ENCODE measurements at places on chromosomes 5 and 9. TPM values are rescaled to one million over a fixed set of nuclear protein-coding genes. Genes with fewer than 3 reads are reported as not detected.

DDX4 gene
- not detected for polyA plus RNA-seq

- H3K36me3 ChIP-seq = peaks cover 8% of the 10 kb centered on the region
- no peak overlapping the region for H3K4me3 ChIP-seq
- DNase-seq = no peak
- H3K27me3 ChIP-seq = no peaks in the 10 kb centered on the region
- H3K27ac ChIP-seq = no peak overlapping the region
These were observed 24.2 kb downstream of the NMRK1 start for GRCh38 chr9:75063556-75064305.

GRCh38 chr5:56328753-56329560 lies 95.8 kb upstream of the ANKRD55 start:
- H3K36me3 ChIP-seq = no peaks in the 10 kb centered on the region
- H3K27ac ChIP-seq = no peak overlapping the region
- H3K4me3 ChIP-seq = no peak overlapping the region
- H3K27me3 ChIP-seq = no peaks in the 10 kb centered on the region

DNA sequence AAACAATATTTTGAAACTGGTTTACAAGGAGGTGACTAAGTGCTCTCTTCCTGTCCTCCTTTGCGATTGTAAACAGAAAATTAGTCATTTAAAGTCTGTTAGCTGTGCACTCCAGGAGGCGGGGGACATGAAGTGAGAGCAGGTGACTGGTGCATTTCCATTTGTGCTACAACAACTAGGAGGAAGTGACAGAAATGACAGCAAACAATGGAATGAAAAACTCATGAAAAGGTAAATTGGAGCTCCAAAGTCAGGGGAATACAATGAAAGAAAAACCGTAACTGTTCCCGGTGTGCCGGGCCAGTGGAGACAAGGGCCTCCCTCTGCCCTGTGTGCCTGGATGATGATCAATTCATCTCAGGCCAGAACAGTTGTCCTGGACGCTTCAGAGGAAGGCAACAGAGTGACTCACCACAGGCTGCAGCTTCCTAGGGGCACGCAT lies 439.9 kb downstream of the GADD45G start:
- no peaks in the 10 kb centered on the region for H3K36me3 ChIP-seq
- DNase-seq = no peak
- H3K4me1 ChIP-seq = no peaks in the 10 kb centered on the region
- H3K4me3 ChIP-seq = no peak overlapping the region
- no peak overlapping the region for H3K27ac ChIP-seq

GRCh38 chr9:36132086-36132485 lies 4.4 kb upstream of the GLIPR2 start:
- no peak overlapping the region for H3K27ac ChIP-seq
- peaks cover 22% of the 10 kb centered on the region for H3K4me1 ChIP-seq
- no peaks in the 10 kb centered on the region for H3K36me3 ChIP-seq
- H3K4me3 ChIP-seq = no peak overlapping the region
- no peaks in the 10 kb centered on the region for H3K27me3 ChIP-seq

DNA sequence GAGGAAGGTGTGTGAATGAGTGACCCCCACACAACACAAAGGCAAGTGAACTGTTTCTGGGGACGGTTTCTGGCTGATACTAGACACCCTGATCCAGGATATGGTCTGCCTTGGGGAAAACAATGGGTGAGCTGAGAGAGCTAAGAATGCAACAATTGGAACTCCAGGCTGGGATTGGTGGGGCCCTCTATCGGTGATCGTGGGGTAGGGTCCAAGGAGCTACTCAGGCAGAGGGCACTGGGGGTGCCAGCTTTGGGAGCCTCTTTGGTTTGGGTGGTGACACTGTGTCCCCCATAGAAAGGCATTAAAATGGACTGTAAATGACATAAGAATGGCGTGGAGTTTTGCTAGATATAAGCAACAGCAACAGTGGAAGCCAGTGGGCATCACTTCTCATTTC lies 439.1 kb downstream of the DMAC1 start:
- no peaks in the 10 kb centered on the region for H3K4me1 ChIP-seq
- H3K27me3 ChIP-seq = no peaks in the 10 kb centered on the region
- no peak overlapping the region for H3K27ac ChIP-seq
- no peak for DNase-seq

PCDHA12 gene
- polyA plus RNA-seq = not detected

DNA sequence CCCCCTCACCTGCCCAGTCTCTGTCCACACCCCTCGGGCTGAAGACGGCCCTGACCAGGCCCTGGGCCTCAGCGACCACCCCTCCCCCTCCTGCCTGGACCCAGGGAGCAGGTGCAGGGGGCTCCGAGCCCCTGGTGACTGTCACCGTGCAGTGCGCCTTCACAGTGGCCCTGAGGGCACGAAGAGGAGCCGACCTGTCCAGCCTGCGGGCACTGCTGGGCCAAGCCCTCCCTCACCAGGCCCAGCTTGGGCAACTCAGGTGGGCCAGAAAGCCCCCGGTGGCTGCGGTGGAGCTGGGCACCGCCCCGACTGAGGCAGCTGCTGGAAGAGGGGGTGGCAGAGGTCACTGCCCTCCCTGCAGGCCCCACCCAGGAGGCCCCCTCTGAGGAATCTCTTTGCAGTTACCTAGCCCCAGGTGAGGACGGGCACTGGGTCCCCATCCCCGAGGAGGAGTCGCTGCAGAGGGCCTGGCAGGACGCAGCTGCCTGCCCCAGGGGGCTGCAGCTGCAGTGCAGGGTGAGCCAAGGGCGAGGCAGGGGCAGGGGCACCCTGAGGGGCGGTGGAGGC lies 7.7 kb downstream of the ENTPD8 start:
- no peak overlapping the region for H3K27ac ChIP-seq
- DNase-seq = no peak
- no peaks in the 10 kb centered on the region for H3K27me3 ChIP-seq

AK6 gene
- polyA plus RNA-seq = 90.9 TPM

- no peak overlapping the region for H3K27ac ChIP-seq
- no peaks in the 10 kb centered on the region for H3K27me3 ChIP-seq
- no peaks in the 10 kb centered on the region for H3K36me3 ChIP-seq
- H3K4me1 ChIP-seq = no peaks in the 10 kb centered on the region
These were observed 82.3 kb downstream of the MACIR start for GRCh38 chr5:103340717-103341388.

DNA sequence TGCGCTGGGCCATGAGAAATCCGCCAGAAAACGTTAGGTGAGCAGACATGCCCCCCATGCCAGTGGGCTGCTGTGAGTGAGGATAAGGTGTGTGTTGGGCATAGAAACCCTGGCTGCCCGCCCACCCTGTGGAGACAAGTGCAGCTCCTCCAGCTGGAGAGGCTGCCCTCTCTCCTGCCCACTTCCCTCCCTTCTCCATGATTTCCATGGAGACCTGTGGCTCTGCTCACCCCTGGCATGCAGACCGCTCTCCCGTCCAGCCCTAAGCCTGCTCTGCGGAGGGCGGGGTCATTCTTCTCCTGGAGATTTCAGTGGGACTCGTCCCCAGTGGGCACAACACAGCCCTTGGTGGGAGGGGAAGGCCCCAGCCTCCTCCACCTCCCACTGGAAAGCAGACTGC lies 133.0 kb upstream of the FAM120A start:
- H3K27me3 ChIP-seq = peaks cover 5% of the 10 kb centered on the region
- H3K4me1 ChIP-seq = peaks cover 6% of the 10 kb centered on the region
- no peak overlapping the region for H3K4me3 ChIP-seq
- DNase-seq = no peak

LCN6 gene
- not detected for polyA plus RNA-seq

DNA sequence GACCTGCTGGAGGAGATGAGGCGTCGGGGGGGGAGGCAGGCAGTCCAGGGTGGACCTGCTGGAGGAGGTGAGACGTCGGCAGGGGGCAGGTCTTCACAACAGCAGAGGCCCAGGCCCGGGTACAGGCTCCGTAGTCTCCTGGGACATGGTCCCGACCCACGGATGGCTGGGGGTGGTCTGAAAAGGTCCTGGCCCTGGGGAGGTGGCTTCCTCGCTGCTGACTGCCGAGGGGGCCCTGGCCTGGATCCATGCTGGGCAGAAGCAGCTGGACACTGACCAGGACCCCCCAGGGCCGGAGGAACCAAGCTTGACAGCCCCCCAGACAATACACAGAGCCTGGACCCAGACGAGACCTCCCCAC lies 8.5 kb downstream of the EGFL7 start:
- no peak overlapping the region for H3K27ac ChIP-seq
- H3K4me1 ChIP-seq = no peaks in the 10 kb centered on the region
- H3K36me3 ChIP-seq = no peaks in the 10 kb centered on the region
- no peak for DNase-seq
- H3K4me3 ChIP-seq = no peak overlapping the region

GRCh38 chr5:3639175-3639574 lies 43.5 kb downstream of the IRX1 start:
- no peak overlapping the region for H3K27ac ChIP-seq
- no peak for DNase-seq
- H3K27me3 ChIP-seq = no peaks in the 10 kb centered on the region
- H3K4me1 ChIP-seq = no peaks in the 10 kb centered on the region
